Activated T-helper 17 cell treated with anti-CD3 and anti-CD28 coated beads, Interleukin-2, amount 50 U/mL, for 72 hours (primary cell): ENCODE measurements at places on chromosomes 11 and 22. TPM values are rescaled to one million over a fixed set of nuclear protein-coding genes. Genes with fewer than 3 reads are reported as not detected.
A peak's percentile ranks its signal among the peaks of the same experiment; 100 is the strongest.

OR5P2 gene
- not detected for total RNA-seq

WNT11 gene
- total RNA-seq, result not detected

- ATAC-seq, result no peak
Observed at GRCh38 chr11:19651653-19652052, 61.0 kb upstream of the NAV2 start.

DNA sequence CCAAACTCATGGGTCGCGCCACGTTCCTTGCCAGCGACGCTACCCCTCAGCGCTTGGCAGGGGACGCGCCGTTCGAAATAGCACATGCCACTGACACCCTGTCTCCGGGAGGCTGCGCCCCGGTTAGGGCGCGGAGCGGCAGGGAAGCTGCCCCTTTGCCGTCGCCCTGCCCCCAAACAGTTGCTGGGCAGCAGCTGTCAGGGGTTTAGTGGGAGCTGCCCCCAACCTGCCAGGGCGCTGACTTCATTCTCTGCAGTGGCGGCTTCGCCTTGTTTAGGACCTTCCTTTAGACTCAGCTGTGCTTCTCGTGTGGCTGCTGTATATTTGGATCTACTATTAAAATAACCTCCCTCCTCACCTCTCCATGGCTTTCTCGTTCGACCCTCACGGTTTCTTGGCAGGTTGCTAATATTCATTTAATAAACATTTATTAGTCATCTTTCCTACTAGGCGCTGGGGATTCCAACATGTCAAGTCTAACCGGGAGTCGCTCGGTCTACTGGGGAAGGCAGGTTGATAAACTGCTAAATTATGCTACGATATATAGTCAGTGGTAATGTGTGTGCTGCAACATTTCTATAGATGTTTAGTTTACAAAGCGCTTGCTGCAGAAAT lies 782 bp downstream of the TMEM109 start:
- ATAC-seq, result peak; percentile 27

GRCh38 chr22:22709719-22710445 lies 65.5 kb downstream of the GGTLC2 start:
- no peak for ATAC-seq
